Left colon (tissue), 2 donors: ENCODE measurements at places on chromosomes 11 and 22.

DNA sequence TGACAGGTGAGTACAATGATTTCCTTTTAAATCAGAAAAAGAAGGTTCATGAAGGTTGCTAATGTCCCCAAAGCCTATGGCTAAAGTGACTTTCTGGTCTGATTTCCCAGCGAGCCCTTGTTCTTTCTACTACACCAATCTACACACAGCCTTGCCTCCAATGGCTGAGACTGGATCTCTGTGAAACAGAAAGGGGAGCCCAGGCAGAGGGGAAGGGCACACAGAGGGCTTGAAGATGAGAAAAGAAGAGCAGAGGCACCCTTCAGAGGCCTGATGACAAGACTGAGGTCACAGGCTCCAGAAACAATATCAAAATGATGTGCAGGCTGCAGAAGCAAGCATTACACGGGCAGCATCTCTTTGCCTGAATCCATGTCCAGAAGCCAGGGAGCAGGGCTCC, 1.5 kb downstream of the SYN3 start:
- no peak for DNase-seq

DNA sequence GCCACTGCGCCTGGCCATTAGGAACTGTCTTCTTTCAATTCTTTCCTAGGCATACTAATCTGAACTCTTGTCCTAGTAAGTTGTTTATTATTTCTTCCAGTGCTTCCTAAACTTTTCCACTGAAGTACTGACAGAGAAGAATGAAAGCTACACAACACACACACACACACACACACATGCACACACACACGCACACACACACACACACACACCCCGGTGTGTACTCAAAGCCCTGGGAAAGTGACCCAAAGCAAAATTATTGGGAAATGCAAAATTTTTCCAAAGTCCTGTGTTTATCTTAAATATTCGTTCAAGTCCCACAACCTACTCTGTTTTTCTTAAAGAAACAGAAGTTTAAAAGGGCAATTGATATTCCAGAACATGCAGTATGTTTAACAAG, 19.4 kb upstream of the SIK2 start:
- DNase-seq: no peak

DNA sequence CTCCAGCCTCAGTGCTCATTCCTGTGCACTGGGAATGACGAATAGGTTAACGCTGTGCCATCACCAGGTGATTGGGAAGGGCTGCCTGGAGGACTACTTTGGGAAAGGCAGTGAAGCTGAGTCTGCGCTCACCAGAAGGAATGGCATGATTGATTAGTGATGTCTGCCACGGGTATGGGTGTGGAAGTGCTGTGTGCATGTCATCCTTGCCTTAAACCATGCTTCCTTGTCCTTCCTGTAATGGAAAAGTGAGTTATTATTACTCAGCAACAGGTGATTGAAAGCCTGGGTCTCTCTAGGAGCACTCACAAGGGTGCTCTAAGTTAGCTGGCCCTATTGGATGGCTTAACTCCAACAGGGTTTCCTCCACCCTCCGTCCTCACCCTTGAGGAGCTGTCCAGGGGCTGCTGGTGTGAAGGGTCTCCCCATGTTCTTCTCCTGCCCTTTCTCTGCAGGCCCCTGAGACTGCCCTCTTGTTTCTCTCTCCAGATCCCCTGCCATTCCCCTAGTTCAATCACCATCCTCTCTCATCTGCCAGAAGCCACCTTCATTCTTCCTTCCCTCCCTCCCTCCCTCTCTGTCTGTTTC, 121.9 kb upstream of the NECTIN1 start:
- no peak for DNase-seq

DNA sequence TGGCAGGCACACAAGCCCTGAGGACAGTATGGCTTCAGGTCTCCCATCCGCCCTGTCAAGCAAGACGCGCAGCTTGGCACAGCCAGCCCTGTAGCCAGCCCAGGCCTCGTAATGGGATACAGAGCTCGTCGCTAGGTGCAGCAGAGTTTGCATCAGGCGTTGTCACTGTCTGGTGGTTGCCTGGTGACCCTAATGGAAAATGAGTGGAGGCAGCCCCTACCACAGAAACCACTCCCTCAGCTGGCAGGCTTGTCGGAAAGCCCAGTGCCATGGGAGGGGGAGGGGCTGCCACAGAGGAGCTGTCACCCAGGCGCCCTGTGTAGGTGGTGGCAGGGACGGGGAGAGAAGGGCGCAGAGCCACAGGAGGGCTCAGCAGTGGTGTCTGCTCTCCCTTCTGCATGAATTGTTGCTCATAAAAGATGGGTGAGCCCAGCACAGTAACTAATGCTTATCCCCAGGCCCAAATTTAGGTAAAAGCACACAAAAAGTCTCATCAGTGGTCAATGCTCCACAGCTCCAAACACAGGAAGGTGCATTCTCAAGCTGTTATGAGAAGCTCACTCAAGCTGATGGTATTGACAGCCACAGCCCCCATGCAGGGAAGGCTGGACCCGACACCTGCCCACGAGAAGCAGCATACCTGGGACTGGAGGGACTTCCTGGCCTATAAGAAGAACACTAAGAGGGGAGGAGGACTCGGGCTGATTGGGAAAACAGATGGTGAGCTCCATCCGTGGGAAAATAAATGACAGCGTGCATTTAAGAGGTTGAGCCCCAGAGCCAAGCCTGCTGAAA, 164.6 kb downstream of the ETS1 start:
- DNase-seq: no peak

GRCh38 chr22:20228939-20229272, 39.2 kb downstream of the RTN4R start:
- DNase-seq: no peak

GRCh38 chr11:130617001-130617400, 168.6 kb downstream of the ADAMTS15 start:
- no peak for DNase-seq

- no peak for DNase-seq
Observed at GRCh38 chr11:109140857-109141515, 281.0 kb upstream of the C11orf87 start.

GRCh38 chr11:114169321-114169749, 109.8 kb downstream of the ZBTB16 start:
- DNase-seq: no peak

GRCh38 chr11:42779555-42779954, 532.2 kb upstream of the API5 start:
- no peak for DNase-seq

DNA sequence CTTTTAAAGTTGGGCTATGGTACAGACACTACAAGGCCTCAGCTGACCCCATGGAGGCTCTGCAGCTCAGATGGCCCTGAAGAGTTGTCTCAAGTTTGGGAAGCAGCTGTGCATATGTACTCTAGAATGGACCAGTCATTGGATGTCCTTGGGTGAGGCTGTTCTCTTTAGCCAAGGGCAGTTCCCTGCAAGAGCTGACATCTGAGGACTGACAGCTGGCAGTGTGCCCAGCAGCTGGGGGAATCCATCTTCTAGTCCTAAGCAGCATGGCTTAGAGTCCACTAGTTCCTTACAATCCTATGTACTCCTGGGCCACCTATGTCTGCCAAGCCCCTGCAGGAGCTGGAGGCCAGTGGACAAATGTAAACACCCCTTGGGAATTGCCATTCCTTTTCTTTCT, 76.5 kb downstream of the C11orf91 start:
- no peak for DNase-seq

DNA sequence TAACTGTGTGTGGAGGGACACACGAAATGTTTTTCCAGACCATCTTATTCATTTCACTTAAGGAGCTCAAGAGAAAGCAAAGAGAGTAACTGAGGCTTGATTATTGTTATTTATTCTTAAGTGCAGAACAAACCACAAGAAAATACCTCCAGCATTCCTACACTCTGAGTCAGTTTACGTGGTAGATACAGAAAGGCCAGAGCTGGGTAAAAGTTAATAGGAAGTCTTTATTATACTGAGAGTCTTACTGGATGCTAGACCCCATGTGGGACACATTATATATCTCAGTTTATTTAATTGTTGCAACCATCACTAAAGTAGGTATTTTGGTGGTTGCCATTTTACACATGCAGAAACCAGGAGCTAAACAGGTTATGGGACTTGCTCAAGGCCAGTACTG, 261.4 kb upstream of the POU2AF2 start:
- no peak for DNase-seq

DNA sequence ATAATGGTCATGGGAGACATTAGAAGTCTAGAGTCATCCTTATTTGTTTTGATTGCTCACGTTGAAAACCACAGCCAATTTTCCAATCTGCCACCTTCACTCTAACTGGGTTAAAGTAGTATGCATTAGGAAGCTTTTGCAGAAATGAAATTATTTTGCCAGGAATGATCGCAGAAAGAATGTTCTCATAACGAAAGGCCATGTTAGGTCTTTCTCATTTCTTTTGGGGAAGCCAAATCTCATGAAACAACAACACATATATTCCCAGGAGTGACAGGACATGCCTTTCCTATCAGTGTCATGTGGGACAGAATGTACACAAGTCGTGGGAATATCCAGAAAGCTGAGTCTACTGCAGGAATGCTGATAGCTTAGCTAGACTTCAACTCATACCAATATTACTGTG, 386.3 kb downstream of the AASDHPPT start:
- no peak for DNase-seq

GRCh38 chr22:40323681-40324171, 22.6 kb upstream of the ADSL start:
- DNase-seq: no peak

DNA sequence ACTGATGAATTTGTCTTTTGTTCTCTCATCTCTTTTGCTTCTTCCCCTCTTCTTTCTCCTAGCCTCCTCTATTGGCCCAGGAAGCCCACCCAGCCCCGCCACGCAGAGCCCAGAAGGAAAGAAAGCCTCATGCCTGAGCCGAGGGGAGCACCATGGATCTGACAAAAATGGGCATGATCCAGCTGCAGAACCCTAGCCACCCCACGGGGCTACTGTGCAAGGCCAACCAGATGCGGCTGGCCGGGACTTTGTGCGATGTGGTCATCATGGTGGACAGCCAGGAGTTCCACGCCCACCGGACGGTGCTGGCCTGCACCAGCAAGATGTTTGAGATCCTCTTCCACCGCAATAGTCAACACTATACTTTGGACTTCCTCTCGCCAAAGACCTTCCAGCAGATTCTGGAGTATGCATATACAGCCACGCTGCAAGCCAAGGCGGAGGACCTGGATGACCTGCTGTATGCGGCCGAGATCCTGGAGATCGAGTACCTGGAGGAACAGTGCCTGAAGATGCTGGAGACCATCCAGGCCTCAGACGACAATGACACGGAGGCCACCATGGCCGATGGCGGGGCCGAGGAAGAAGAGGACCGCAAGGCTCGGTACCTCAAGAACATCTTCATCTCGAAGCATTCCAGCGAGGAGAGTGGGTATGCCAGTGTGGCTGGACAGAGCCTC, 3.8 kb downstream of the ZBTB16 start:
- no peak for DNase-seq

- no peak for DNase-seq
Observed at GRCh38 chr11:23574149-23574548, 713.9 kb upstream of the CCDC179 start.

DNA sequence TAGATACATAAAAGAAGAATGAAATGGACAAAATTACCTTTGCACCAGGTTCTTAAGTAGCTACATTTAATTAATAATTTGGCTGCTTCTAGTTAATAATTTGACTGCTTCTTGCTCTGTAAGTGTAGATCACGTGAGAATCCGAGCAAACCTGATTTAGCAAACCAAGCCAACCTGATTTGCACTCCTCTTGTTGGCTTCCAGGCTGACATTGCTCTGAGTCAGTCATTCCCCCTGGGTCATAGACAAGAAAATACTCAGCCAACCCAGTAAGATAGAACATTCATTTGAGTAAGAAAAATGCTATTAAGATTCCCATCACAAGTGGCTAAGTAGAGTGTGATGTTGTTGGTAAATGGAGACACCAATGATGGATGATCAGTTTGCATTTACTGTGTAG, 304.1 kb downstream of the C11orf87 start:
- DNase-seq: no peak

- DNase-seq: no peak
Observed at GRCh38 chr22:24693379-24693778, 81.1 kb downstream of the PIWIL3 start.

- DNase-seq: peak; percentile 14
Observed at GRCh38 chr11:6746086-6746618, 25.6 kb downstream of the OR2AG2 start.

GRCh38 chr11:33021501-33021900, 5.8 kb downstream of the DEPDC7 start:
- no peak for DNase-seq

DNA sequence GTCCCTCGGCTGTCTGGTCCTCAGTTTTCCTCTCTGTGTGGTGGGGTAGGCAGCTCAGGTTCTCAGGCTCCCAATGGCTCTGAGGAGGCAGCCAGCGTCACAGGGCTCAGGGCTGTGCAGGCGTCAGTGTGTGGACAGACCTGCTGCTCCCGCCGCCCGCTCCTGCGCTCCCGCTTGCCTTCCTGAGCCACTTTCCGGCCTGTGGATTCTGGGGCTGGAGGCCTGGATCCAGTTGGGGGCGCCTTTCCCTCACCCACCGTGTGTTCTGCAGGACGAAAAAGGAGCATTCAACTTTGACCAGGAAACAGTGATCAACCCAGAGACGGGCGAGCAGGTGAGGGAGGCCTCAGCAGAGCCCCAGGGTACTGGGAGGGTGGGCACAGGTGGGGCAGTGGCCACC, 14.7 kb downstream of the DPP3 start:
- DNase-seq: no peak

GRCh38 chr22:17303840-17304779, 65.2 kb upstream of the CECR2 start:
- peak; percentile 19 for DNase-seq
